Ecto neural progenitor cell (in vitro differentiated cells): ENCODE measurements at places on chromosomes 4 and X.

DNA sequence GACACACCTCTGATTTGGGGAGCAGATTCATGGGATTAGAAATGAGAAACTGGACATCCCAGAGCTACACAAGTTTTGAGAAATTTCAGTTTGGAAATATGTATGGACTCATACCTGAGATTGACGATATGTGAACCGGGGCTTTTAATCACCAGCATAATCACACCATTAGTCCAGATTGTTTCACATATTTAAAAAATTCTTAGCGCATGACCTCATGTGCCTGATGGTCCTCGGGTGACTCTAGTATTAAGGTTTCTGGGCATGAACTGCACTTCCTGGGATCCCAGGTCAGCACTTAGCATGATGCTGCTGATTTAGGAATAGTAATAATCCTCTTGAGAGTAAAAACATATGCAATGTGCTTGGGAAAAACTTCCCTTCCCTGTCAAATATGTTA, 91.9 kb upstream of the BCOR start:
- DNase-seq, result no peak

- DNase-seq, result no peak
Observed at GRCh38 chr4:170080496-170080895, 9.3 kb downstream of the AADAT start.

GRCh38 chr4:108466936-108467902, 153.2 kb upstream of the RPL34 start:
- no peak for DNase-seq

DNA sequence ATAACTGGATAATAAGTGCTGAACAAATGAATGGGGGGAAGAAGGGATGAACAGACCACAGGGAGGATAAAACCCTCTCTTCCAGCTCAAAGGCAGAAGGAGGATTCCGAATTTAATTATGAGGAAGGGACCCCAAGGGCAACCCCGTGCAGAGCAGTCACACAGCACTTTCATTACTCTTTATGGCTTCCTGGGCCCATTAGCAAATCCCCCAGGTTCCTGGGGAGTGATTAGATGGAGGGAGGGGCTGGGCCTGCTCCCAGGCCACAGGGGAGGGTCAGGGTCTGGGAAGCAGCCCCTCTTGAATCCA, 67.1 kb downstream of the PPP2R2C start:
- no peak for DNase-seq

DNA sequence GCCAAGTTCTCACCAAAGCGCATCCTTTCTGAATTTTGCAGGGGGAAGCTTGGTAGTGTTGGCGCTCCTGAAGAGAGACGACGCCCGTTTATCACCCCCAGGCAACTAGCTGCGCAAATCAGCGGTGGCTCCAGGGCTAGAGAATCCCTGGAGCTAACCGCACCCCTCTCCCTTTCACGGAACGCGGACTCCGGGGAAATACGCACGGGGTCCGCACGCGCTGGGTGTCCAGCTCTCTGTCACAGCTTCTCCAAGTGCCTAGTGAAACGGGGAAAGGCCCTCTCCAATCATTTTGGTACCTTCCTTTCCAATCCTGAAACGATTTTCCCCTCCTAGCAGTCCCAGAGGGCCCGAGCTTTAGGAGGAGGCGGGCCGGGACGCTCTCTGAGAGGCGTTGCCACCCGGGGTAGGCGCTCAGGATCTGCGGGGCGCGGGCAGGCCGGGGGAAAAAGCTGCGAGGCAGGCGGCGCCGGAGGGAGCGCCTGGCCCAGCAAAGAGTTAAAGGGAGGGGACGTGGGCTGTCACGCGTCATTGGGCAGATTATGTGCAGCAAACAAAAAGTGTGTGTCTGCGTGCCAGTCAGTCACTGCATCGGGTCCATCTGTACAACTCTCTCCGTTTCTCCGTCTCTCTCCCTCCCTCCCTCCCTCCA, at the start of gene PRDM8:
TSS of gene PRDM8 (plus strand) at position 582 of the 652 bp plus-strand sequence. CDS start 2,578 bp downstream, outside the sequence.
- DNase-seq, result peak; percentile 66

DNA sequence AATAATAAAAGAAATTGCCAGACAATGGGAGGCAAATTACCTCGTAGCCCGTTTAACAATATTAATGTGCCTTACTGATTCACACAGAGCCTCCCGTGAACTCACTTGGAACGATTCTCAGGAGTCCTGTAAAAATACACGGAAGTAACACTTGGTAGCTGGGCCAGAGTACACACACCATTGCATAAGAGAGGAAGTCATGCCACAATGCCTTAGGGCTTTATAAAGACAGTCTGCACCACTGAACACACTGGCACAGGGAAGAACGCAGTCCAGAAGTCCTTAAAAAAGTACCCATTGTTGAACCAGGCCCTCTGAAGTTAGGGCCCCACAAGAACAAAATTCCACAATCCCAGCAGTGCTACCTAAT, 15.1 kb downstream of the SLC2A9 start:
- DNase-seq, result no peak

DNA sequence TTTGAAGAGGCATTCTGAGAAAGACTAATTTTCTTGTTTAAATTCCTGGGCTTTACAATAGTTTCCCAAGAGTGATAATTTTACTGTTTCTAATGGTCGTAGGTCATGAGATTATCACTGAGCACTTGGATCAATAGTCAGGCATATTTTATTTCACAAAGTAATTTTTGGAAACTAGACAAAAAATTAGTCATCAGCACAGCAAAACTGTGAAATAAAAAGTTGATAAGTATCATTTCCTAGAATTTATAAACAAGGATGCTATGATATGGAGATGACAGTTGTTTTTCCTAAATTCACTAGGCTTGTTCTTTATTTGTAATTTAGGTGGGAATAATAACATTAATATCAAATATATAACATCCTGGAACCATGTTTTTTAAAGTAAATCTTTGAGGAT, 33.0 kb downstream of the SULT1B1 start:
- DNase-seq, result no peak

GRCh38 chrX:10831716-10832502, 211.5 kb upstream of the MID1 start:
- no peak for DNase-seq

DNA sequence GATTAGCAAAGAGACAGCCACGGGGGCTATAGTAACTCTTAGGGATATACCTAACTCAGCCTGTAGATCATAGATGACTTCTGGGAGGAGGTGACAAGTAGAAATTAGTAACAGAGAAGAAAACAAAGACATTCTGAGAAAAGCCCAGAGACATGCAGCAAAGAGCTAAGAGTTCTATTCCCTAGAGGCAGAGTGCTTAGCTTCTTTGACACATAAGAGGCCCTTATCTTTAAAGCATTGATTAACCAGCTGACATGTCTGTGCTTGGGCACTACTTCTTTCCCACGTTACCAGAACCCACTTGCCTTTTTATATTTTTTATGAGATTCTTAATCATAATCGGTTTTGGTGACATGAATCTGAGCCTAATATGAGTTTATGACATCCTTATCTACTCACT, 179.5 kb downstream of the GABRB1 start:
- DNase-seq, result no peak

DNA sequence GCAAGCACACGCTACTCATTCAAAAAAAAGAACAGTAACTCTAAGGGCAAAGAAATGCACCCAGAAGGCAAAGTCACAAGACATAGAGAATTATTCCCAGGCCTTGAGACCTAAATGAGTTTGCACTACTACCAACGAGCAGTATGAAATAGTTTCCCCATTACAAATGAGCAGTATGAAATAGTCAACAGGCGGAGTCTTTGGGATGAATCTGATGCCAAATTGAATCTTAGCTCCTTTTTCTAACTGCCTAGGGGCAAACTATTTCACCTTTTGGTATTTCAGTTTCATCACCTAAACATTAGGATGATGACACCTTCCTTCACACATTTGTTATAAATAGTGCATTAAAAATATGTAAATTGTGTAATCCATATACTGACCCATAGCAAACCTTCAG, 213.0 kb upstream of the FAT4 start:
- no peak for DNase-seq
